ENCODE measurements at places on chromosomes 13 and 19.
A peak's percentile ranks its signal among the peaks of the same experiment; 100 is the strongest.

DNA sequence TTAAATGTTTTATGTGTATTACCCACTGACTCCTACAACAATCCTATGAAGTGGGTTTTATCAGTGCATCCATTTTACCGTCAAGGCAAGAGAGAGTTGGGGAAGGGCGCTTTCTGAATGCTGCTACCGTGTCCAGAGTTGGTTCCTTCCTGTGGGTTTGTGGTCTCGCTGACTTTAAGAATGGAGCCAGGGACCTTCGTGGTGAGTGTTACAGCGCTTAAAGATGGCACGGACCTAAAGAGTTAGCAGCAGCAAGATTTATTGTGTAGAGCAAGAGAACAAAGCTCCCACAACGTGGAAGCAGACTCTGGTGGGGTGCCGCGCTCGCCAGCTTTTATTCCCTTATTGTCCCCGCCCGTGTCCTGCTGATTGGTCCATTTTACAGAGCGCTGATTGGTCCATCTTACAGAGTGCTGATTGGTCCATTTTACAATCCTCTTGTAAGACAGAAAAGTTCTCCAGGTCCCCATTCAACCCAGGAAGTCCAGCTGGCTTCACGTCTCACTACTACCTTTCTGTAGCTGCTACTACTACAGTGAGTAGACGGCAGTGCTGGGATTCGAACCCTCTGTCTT is 6.1 kb downstream of the OSCAR start:
- no peak for DNase-seq

DNA sequence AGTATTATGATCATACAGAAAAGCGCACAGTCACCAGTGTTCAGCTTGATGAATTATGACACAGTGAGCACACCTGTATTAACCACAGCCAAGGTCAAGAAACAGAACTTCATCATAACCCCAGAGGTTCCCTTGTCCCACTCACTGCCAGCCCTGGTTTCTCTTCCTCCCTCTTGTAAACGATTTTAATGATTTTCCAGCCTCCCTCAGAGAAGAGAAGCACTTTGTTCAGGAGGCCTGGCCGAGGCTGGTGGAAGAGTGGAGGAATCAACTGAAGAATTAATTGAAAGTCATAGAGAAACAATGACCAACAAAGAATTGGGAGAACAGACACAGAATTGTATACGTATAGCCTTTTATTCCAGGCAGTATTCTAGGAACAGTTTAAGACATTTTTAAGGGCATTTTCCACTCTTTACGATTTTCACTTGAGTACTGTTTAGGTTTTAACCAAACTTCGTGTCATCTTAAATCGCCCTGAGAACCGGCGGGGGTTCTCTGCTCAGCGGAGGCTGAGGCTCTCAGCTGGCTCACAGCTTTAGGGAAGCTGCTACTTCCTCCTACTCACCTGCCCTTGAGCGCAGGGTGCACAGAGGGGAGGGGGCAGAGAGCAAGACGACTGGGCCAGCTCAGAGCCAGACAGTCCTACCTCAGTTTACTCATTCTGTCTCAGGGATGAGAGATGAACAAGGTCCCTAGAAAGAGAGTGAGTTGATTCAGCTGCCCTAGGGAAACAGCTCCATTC is 108.6 kb downstream of the AKAP11 start:
- no peak for DNase-seq

- no peak for DNase-seq
Measured at GRCh38 chr13:94209117-94209516, 270.4 kb downstream of the DCT start.

DNA sequence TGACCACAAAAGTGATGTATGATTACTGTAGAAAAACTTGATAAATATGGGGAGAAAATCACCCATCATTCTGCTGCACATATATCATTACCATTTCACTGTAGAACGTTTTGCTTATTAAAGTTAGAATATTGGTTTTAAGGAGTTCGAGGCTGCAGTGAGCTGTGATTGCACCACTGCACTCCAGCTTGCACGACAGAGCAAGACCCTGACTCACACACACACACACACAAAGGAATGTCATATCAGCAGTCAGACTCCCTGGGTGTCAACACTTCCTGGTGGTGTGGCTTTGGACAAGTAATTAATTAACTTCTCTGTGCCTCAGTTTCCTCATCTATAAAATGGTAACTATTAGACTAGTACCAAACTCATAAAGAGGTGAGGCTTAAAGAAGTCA is 11.3 kb upstream of the PNMA8A start:
- DNase-seq = no peak

GRCh38 chr13:105343134-105343806 is 1192.2 kb downstream of the EFNB2 start:
- DNase-seq = no peak

DNA sequence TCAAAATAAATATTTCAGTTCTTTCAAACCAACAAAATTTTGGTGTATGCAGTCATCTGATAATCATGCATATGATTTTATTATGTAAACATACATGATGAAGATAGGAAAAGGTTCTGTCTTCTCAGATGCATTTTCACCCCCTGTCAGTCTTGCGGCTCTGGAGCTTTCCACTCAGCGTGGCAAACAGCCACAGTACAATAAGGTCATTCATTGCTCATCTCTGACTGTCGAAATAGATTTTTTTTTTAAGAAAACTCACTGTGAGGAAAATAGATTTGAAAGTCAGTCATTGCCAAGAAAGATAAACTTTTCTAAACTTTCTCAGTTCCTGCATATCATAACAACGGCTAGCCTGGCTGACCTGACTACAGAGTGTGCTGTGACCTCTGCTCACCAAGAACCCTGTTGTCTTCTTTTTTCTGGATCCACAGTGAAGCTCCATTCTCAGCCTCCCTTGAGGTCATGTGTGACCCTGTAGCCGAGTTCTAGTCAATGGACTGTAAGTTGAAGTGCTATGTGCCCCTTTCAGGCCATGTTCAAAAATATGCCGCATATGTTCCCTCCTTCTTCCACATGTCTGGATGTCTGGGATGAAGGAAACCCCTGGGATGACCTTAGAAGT is 519.6 kb downstream of the KLF5 start:
- no peak for DNase-seq

DNA sequence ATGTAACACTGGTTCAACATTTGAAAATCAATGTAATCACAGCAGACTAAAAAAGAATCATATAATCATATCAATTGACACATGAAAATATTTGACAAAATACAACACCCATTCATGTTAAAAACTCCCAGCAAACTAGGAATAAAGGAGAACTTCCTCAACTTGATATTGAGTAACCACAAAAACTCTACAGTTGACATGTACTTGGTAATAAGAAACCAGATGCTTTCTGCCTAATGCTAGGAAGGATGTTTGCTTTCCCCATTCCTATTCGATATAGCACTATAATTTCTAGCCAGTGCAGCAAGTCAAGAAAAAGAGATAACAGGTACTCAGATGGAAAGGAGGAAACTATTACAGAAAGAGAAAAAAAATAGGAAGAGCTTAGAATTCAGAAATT is 26.9 kb downstream of the UFM1 start:
- no peak for DNase-seq

DNA sequence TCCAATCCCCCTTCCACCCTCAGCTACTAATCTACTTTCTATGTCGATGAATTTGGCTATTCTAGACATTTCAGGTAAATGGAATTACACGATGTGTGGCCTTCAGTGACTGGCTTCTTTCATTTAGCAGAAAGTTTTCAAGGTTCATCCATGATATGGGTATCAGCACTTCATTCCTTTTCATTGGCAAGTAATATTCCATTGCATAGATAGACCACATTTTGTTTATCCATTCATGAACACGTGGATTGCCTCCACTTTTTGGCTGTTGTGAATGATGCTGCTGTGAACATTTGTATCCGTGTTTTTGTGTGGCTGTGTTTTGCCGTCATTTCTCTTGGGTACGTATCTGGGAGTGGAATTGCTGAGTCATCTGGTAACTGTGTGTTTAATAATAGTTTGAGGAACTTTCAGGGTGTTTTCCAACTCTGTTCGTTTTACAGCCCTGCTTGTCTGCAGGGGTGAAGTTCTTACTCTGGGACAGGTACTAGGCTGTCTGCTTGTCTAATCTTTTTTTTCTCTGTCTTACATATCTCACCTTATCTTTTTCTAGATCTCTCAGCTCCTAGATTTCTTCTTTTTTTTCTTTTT is 32.5 kb downstream of the MARK4 start:
- no peak for DNase-seq

- no peak for DNase-seq
Measured at GRCh38 chr19:2255982-2256685, at the start of gene JSRP1. TSS of gene JSRP1 (minus strand) at chr19:2256417. CDS start at chr19:2255314, 1,103 bp downstream.

DNA sequence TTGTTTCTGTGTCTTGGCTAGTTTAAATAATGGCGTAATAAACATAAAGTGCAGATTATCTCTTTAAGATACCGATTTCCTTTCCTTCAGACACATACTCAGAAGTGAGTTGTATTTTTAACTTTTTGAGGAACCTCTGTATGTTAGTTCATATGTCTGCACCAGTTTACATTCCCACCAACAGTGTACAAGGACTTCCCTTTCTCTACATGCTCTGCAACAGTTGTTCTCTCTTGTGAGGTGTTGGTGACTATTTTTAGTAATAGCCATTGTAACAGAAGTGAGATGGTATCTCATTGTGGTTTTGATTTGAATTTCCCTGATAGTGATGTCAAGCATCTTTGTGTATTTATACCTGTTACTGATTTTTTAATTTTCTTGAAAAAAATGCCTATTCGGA is 418.6 kb downstream of the UQCRFS1 start:
- no peak for DNase-seq

DNA sequence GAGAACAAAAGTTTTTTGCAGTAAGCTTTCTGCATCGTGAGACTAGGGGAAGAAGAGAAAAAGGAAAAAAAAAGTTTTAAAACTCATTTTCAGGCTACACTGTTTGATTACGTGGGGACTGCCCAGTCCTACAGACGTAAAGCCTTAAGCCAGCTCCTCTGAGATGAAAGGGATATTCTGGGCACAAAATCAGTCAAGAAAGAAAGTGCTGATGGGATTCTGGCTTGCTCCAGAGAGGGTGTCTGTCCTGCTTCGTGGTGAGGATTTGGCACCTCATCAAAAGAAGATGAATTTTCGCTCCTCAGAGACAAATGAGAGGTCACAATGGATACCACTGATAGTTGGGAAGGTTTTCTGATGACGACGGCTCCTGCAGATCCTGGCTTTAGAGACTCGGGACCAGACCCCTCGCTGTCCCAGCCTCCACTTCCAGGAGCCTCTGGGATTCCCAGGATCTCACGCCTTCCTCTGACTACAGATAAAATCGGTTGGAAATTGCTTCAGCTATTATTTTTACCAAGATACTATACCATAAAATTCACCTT is 9.7 kb downstream of the TEX29 start:
- DNase-seq = no peak

- DNase-seq = no peak
Measured at GRCh38 chr13:36142735-36143134, 11.6 kb upstream of the DCLK1 start.

DNA sequence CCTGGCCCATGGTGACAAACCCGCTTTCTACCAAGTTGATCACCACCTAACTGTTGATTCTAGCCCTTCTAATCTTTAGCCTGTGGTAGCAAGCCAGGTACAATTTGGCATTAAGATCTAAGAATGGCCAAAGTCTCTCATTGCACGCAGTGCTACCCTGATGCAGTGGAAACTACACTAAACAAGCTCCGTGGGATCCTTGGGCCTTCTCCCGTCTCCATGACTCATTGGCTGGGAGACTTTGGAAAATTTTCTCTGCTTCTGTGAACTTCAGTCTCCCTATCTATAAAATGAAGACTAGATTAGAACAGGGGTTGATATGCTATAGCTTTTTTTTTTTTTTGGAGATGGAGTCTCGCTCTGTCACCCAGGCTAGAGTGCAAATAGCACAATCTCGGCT is 223.0 kb downstream of the TSHZ3 start:
- no peak for DNase-seq

- no peak for DNase-seq
Measured at GRCh38 chr19:34508540-34508939, 27.0 kb downstream of the WTIP start.

DNA sequence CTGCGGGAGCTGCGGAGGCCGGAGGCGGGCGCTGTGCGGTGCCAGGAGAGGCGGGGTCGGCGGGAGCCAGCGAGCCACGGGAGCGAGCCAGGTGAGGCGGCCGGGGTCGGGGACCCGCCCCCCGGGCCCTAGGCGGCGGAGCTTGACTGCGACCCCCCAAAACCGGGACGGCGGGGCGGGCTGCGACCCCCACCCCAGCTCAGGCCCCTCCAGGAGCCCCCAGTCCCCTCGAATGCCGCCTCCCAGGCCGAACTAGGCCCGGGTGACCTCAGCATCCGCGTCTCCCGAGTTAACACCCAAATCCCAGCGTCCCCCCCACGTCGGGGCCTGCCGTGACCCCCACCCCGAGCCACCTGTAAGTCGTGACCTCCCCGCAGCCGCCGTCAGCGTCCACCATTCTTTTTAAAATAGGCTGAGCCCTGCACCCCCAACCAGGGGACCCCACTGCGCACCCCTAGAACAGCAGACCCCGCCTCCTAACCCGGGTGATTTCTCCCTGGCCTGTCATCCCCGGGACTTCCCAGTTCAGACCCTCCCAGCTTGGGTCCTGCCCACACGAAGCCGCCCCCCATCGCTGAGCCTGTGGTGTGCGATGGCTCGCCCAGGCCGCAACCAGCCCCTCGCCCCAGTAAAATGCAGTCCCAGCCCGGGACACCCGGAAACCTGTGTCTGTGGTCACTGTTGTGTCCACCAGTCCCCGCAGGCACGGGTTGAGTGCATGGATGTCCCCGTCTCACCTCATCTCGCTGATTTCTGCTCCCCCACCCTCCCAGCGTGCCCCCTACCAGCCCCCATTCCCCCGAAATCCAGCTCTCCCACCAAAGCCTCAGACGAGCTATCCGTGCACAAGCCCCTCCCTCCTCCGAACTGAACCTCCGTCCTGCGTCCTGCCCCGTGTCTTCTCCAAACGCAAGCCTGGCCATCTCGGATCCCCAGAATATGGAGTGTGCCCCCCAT is 551 bp downstream of the FZR1 start:
- no peak for DNase-seq

- no peak for DNase-seq
Measured at GRCh38 chr13:50592412-50593155, 250.9 kb downstream of the DLEU7 start.

DNA sequence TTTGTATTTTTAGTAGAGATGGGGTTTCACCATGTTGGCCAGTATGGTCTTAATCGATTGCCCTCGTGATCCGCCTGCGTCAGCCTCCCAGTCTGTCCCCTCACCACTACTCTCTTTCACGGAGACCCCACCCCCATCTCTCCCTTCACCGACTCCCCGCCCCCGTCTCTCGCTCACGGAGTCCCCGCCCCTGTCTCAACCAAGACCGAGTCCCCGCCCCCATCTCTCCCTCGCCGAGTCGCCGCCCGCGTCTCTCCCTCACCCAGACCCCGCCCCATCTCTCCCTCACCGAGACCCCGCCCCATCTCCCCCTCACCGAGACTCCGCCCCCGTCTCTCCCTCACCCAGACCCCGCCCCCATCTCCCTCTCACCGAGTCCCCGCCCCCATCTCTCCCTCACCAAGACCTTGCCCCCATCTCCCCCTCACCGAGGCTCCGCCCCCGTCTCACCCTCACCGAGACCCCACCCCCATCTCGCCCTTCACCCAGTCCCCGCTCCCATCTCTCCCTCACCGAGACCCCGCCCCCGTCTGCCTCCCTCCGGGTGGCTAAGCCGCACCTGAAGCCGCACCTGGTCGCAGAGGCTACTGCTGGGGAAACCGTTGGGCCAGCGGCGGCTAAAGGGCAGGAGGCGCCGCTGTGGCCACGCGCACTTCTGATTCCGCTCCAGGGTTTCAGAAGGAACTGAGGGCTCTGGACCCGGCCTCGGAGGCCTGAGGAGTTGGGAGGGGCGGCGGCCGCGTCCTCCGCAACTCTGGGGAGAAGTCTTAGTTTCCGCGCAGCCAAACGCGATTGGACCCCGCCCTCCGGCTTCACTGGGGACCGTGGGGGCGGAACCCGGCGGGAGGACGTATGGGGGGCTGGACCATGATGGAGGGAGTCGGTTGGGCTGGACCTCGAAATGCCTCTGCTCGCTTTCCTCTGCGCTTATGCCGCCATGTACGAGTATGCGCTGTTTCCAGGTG is 17.1 kb upstream of the ZNF846 start:
- peak; percentile 96 for DNase-seq

Data from stimulated activated CD4-positive, alpha-beta T cell treated with anti-CD3 and anti-CD28 coated beads, Interleukin-1b, Interleukin-23, amount 100 ng/mL, for 1 hour (primary cell).